ENCODE measurements at places on chromosomes 2 and 18.

GRCh38 chr18:62493033-62493862 is 29.6 kb upstream of the ZCCHC2 start:
- DNase-seq, result no peak

DNA sequence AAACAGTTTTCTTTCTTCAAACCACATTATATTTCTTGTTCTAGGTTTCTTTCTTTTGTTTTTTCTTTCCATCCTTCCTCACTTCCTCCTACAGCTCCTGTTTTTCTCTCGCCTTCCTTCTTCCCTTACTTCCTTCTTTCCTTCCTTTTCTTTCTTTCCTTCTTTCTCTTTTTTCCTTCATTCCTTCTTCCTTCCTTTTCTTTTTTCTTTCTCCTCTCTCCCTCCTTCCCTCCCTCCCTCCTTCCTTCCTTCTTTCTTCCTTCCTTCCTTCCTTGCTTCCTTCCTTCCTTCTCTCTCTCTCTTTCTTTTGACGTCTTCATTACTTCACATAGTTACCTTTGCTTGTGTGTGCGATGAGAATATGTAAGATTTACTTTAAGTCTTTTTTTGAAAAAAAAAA is 470.0 kb upstream of the FSIP2 start:
- DNase-seq, result no peak

DNA sequence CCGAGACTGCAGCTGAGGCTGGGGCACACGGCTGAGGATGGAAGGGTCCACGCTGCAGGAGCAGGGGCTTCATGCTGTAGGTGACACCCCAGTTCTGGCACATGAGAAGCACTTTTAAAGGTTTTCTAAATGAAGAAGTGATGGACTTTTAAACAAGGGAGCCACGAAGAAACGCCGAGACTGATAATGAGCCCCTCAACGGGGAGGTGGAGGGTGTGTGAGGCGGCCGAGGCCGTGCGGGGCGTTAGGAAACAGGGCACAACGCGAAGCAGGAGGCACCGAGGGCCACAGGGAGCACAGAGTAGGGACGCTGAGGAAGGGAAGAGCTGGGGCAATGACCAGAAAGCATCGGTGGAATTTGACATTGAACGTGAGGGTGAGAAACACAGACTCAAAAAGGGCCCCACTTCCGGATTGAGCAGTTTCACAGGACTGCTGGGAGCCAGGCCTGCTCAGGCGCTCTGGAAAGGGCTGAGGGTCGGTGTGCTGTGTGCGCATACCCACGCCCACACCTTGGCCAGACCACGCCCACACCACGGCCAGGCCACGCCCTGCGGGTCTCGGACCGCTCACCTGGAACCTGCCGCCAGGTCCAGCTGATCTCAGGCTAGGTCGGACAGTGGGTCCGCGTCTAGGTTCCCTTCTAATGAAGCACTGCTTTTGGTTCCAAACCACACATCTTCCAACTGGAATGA is 115.7 kb downstream of the GYPC start:
- DNase-seq, result no peak

DNA sequence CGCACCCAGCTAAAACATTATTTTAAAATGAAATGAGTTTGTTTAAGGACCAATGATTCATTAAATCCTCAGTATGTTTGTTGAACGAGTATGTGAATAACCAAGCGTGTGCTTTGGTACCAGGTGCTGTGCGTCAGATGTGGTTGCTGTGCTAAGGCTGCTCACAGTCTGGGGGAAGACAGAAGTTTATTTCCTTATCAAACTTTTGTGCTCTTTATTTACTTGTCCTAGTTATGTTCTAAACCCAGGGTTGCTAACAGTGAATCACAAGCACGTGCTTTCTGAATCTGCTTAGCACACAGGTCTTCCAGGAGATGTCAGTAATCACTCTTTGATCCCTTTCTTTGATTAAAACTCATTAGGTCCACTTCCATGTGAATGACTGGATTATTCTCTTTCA is 37.0 kb downstream of the RAPGEF4 start:
- no peak for DNase-seq

GRCh38 chr2:107511970-107512789 is 314.5 kb upstream of the RGPD4 start:
- DNase-seq, result no peak

DNA sequence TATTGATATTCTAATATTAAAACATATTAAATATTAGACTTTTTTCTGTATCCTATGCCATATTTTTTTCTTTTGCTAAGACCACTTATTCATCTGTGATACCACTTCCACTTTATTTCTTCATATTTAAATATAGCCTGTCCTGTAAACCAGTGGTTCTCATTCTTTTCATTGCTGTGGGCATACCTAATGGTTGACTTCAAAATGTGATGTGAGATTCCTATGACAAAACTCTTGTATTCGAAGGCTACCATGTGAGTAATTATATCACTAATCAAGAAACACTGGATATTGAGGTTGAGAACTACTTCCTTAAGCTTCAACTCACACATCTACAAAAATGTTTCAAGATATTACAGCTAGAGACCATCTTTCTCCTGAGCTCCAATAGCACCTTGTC is 3.6 kb downstream of the SCRN3 start:
- DNase-seq, result no peak

GRCh38 chr18:47931718-47932103 is 1.3 kb upstream of the SMAD2 start:
- no peak for DNase-seq

DNA sequence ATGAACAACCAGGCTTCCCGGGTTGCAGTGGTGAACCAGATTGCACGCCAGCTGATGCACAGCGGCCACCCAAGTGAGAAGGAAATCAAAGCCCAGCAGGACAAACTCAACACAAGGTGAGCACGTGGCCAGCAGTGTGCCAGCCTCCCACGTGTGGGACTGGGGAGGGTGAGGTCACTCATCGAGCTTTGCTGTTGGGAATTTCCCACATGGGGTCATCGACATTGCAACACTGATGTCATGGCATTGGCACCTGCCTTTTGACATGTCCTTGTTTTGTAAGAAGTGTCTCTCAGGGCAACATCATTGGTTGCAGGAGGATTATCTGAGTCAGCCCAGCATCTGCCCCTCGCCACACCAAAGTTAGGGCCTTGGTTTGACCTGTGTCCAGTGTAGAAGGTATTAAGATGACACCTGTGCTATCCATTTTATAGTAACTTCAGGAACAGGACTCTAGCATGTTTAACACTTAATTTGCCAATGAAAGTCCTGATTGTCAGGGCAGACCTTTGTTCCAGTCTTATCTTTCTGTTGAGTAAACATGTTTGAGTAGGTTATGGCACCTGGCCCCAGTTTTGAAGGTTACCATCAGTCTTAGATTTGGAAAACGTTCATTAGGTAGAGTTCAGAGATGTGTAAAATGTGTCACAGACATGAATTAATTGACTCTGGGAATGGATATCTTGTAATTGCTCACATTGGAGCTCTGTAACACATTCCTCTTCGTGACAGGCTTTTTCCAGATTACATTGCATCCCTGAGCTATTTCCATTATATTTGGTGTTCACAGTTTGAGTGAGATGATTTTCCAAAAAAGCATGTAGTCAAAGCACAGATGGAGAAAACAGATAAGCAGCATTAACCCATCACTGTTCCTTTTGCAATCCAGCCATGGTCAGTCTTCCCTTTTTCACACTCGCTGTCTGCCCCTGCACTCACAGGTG is 93.3 kb upstream of the EML6 start:
- peak; percentile 31 for DNase-seq

DNA sequence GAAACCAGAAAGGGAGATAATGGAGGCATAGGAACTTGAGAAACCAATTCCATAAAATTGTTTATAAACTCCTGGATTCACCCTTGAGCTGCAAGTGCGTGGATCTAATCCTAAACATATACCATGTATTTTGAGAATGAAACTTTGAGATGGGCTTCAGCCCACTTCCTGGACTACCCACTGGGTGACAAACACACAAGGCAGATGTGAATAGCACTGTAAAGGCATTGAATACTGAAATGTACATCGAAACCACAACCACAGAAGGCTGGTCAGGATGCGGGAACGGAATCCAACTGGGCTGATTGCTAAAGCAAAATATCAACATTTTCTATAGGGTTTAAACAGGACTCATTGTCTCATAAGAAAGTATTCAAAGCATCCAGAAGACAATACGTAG is 228.5 kb upstream of the ZEB2 start:
- DNase-seq, result no peak

DNA sequence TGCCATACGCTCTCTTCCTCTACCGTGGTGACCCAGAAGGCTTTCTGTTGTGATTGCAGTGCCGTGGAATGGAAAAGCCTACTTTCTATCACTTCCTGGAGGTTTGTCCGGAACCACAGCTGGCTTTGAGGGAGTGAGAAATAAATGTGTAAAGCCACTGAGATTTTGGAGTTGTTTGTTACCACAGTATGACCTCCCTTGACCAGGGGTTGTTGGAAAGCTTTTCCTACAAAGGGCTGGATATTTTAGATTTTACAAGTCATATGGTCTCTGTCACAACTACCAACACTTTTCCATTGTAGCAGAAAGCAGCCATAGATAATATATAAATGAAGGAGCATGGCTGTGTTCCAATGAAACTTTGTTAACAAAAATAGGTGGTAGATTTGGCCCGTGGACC is 70.3 kb downstream of the VAPA start:
- no peak for DNase-seq

GRCh38 chr2:66569974-66570373 is 135.0 kb downstream of the MEIS1 start:
- DNase-seq, result no peak
